Activated T-helper 2 cell treated with anti-CD3 and anti-CD28 coated beads, Interferon-gamma antibody, Interleukin-2, Interleukin-4, amounts not matched to agents 10 μg/mL and 5 μg/mL and 100 μg/mL, durations not matched to agents 14 hours and 24 hours and 36 hours (primary cell): ENCODE measurements at places on chromosomes 3 and 15. TPM values are rescaled to one million over a fixed set of nuclear protein-coding genes. Genes with fewer than 3 reads are reported as not detected.

The TMEM108 gene
- 0.07 TPM in 1 of 2 replicates, not detected in the other for total RNA-seq

The NPAP1 gene
- not detected in 2 replicates for total RNA-seq

The TIMP4 gene
- total RNA-seq = 0.41 and 0.92 TPM in 2 replicates

The SEMA5B gene
- total RNA-seq = not detected in 2 replicates

The MRAS gene
- total RNA-seq = not detected in 2 replicates

DNA sequence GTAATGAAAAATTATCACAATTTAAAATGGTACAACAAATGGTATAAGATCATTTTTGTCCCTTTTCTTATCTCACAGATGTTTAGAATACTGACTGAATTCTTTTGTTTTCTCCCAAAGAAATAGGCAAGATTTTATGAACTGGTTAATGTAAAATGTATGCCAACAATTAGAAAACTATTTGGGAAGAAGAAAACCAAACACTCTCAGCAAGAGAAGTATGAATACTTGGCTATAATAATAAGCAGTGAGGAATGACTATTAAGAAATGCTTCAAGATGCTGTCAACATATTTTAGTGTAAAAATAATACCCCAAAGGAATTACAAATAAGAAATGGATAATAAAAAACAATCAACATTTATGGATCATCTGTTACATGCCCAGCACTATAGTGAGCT, 18.5 kb downstream of the SHQ1 start:
- H3K4me3 ChIP-seq = no peak overlapping the region
- no peak for DNase-seq
- H3K36me3 ChIP-seq = peaks cover 44% of the 10 kb centered on the region
- H3K4me1 ChIP-seq = peaks cover 8% of the 10 kb centered on the region
- H3K27ac ChIP-seq = no peak overlapping the region

DNA sequence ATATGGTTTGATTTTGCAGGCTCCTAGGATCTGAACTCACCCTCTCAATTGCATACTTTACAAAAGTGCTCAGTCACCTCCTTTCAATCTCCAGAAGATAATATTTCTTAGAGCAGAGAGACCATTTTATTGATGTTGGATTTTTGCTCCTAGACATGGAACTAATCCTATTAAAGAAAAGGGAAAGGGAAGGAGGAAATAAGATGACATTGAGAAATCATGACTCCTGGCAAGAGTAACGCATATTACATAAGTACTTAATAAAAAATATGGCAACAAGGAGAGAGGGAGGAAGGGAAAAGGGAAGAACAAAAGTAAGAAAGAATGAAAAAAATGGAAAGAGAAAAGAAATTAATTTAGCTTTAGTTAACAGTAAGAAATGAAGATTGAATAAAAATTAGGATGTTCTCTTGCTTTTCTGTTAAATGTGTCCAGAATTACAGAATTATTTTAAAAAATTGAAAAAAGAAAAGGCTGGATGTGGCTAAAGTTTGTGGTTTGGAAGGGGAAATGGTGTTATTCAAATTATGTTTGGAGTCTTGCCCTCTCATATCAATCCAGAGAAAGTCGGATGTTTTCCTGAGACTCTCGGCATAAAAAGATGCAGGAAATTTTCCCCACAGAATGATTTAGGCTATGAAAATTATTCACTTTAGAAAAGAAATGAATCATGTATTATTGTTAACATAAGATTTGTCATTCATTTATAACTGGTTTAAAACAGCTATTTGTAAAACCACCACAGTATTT, 474.0 kb downstream of the FGF12 start:
- H3K36me3 ChIP-seq = no peaks in the 10 kb centered on the region
- no peaks in the 10 kb centered on the region for H3K27me3 ChIP-seq
- DNase-seq = no peak
- H3K4me3 ChIP-seq = no peak overlapping the region
- no peak overlapping the region for H3K27ac ChIP-seq
- no peaks in the 10 kb centered on the region for H3K4me1 ChIP-seq

DNA sequence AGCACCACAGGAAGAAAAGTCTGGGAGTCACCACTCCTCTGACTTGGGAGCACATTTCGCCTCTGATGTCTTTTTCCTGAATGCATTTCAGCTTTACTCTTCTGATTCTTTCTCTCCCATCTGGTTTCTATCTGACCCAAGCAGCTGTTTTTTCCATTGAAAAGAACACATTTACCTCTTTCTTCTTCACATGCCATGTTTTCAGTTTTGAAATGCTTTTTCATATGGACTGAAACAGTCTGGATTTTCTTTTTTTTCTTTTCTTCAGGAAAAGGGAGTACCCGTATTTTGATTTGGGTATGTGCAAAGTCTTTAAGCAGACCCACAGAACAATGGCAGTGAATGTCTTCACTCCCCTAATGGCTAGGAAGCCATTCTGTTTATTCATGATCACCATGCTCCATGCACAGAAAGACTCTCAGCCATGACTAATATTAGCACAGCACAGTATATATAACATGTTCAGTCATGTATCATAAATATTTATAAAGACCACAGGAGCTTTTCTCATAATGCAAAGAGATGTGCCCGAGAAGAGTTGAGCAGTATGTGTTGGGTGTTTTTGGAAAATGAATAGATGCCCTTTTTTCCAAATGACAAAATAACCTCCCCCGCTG, 82.7 kb upstream of the LRIG1 start:
- no peak for DNase-seq
- H3K27ac ChIP-seq = no peak overlapping the region
- no peaks in the 10 kb centered on the region for H3K4me1 ChIP-seq
- peaks cover 28% of the 10 kb centered on the region for H3K27me3 ChIP-seq
- H3K36me3 ChIP-seq = no peaks in the 10 kb centered on the region

GRCh38 chr3:149384911-149385321, 7.5 kb upstream of the TM4SF1 start:
- no peak overlapping the region for H3K4me3 ChIP-seq
- peaks cover 2% of the 10 kb centered on the region for H3K27me3 ChIP-seq
- DNase-seq = no peak
- H3K36me3 ChIP-seq = no peaks in the 10 kb centered on the region

DNA sequence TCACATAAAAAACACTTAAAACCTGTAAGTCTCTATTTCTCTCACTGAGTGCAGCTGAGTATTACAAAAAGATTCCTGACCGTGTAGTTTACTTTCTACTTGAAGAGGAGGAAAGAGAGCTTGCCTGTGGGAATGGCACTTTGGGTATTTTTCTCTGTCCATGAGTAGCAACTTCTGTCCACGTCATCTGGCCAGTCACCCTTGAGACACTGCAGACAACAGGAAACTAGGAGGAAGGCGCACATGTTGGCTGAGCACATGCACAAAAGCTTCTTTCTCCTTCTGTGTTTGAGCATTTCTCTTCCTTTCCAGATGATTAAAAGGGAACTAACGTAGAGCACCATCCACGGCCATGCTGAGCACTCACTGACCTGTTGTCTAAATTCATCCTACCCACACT, 19.7 kb downstream of the STARD5 start:
- H3K27ac ChIP-seq = peak overlapping the region; percentile 73
- peaks cover 70% of the 10 kb centered on the region for H3K4me1 ChIP-seq
- H3K27me3 ChIP-seq = no peaks in the 10 kb centered on the region
- peaks cover 96% of the 10 kb centered on the region for H3K36me3 ChIP-seq
- no peak for DNase-seq
- H3K4me3 ChIP-seq = peak overlapping the region; percentile 96

DNA sequence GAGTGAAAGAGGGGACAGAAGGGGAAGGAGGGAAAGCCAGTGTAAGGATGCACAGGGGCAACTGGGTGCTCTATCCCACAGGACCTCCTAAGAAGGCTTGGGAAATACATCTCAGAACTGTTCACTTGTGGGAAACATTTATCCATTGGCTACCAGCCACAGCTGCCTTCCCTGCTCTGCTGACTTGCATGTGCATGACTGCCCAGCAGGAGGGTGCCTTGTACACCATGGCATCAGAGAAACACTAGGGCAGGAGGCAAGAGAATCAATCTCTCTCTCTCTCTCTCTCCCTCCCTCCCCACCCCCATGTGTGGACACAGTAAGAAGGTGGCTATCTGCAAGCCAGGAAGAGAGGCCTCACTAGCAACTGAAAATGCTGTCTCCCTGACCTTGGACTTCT, 62.9 kb upstream of the ZBTB38 start:
- peaks cover 39% of the 10 kb centered on the region for H3K4me1 ChIP-seq
- DNase-seq = no peak
- no peak overlapping the region for H3K27ac ChIP-seq

DNA sequence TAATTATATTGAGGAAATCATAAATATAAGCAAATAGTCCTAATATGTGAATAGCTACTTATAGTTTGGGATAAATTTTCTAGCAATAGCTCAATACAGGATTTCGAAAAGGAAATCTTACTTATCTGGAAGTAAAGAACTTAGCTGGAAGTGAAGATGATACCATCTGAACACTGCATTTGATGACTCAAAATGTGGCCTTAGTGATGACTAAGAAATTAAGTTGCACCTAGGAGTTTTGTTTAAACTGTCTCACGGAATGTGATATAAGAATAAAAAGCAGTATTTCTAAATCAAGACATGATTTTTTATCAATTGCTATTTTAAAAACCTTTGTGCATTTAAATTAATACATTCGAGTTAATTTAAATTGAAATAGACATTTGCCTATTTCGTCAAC, 91.2 kb downstream of the EOMES start:
- no peak overlapping the region for H3K4me3 ChIP-seq
- H3K27ac ChIP-seq = peak overlapping the region; percentile 72
- no peak for DNase-seq
- peaks cover 56% of the 10 kb centered on the region for H3K4me1 ChIP-seq

GRCh38 chr15:71752604-71753289, 57.6 kb upstream of the NR2E3 start:
- H3K4me1 ChIP-seq = peaks cover 6% of the 10 kb centered on the region
- no peak overlapping the region for H3K4me3 ChIP-seq

DNA sequence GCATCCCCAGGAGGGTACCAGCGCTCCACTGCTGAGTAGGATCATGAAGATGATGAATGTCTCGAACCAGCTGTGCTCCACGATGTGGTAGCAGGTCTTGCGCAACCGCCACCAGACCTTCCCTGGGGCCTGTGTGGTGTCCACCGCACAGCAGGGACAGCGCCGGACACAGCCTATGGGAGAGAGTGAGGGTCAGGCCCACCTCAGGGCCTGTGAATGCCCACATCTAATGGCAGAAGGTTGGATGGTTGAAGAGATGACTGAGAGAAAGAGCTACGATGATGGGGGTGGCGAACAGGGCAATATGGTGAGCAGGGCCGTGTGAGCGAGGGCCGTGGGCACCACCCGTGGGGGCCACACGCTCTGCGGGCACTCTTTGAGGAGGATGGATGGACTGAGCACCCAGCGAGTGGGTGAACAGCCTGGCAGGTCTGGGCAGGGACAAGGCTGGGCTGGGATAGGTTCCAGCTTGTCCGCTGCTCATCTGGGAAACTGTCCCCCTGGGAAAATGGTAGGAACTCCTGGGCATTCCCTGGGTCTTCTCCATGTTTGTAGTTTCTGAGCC, 74.1 kb downstream of the SCN5A start:
- DNase-seq = no peak
- H3K27me3 ChIP-seq = no peaks in the 10 kb centered on the region
- H3K36me3 ChIP-seq = no peaks in the 10 kb centered on the region
- no peaks in the 10 kb centered on the region for H3K4me1 ChIP-seq

DNA sequence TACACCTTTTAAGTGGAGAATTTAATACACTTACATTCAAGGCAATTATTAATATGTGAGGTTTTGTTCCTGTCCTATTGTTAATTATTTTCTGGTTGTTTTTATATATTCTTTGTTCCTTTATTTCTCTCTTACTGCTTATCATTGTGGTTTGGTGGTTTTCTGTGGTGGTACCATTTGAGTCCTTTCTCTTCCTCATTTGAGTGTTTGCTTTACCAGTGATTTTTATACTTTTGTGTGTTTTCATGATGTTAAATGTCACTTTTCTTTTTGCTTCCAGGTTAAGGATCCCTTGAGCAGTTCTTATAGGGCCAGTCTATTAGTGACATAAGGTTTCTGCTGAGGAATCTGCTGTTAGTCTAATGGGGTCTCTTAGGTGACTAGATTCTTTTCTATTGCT, 116.5 kb downstream of the LRRK1 start:
- no peaks in the 10 kb centered on the region for H3K36me3 ChIP-seq
- no peak overlapping the region for H3K27ac ChIP-seq
- H3K27me3 ChIP-seq = peaks cover 50% of the 10 kb centered on the region
- no peak overlapping the region for H3K4me3 ChIP-seq
- DNase-seq = no peak
- H3K4me1 ChIP-seq = peaks cover 11% of the 10 kb centered on the region

GRCh38 chr3:107208100-107208499, 169.1 kb upstream of the CCDC54 start:
- no peak for DNase-seq
- no peaks in the 10 kb centered on the region for H3K36me3 ChIP-seq
- H3K27ac ChIP-seq = no peak overlapping the region
- H3K27me3 ChIP-seq = peaks cover 17% of the 10 kb centered on the region
- H3K4me1 ChIP-seq = peaks cover 4% of the 10 kb centered on the region
- no peak overlapping the region for H3K4me3 ChIP-seq

DNA sequence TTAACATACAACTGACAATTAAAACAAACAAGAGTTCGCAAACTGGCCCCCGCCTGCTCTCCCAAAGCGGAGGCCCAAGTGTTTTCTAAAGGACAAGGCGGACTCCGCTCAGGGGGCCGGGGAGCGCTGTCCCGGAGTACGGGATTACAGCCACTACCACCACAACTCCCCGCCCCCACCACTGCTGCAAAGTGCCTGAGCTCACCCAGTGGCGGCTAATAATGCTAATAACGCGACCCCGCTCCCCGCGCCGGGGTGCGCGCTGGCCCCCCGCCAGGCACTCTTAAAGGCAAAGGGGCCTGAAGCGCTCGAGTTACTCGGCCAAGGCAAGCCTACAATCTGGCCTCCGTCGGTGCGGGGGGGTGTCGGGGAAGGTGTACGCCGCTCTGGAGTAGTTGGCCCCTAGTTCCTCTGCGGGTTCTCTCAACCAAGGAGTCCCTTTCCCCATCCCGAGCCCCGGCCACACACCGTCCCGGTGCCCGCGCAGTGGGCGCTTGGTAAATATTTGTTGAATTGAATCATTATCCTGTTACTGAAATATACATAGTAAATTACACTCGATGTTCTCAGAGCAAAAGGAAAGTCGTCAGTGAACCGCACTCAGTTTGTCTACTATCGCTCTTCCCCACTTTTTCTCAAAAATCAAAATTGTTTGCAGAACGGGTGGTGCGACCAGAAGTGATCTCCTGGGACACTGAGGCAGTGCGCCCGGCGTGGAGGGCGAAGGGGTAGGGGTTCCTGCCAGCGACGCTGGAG, 827 bp downstream of the WNT5A start:
- no peaks in the 10 kb centered on the region for H3K36me3 ChIP-seq
- no peak for DNase-seq
- peak overlapping the region; percentile 17 for H3K27ac ChIP-seq
- H3K4me3 ChIP-seq = peak overlapping the region; percentile 54
- H3K4me1 ChIP-seq = peaks cover 17% of the 10 kb centered on the region

DNA sequence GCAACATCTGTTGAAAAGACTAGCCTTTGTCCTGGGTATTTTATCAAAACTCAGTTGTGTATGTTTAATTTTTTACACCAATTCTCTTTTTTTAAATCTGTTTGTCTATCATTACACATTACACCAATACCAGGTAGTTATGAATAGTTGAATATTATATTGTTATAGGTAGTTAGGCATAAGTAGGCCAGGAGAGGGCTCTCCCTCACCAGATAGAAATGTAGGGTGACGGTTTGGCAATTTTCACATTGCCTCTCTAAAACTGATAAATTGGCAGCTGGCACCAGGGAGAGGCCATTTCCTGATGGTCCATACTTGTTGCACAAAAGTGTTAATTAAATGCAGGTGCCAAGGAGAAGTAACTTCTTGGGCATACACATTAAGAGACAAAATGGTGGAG, 483.1 kb upstream of the EPHA6 start:
- H3K27me3 ChIP-seq = no peaks in the 10 kb centered on the region
- no peak overlapping the region for H3K4me3 ChIP-seq
- H3K4me1 ChIP-seq = no peaks in the 10 kb centered on the region
- DNase-seq = no peak

- no peak for DNase-seq
- H3K36me3 ChIP-seq = no peaks in the 10 kb centered on the region
- H3K27me3 ChIP-seq = no peaks in the 10 kb centered on the region
- no peak overlapping the region for H3K27ac ChIP-seq
These were observed 28.3 kb downstream of the LMCD1 start for GRCh38 chr3:8529738-8530525.
